Left ventricle myocardium superior (tissue), 1 donor: ENCODE measurements at places on chromosomes 5 and 9.

- DNase-seq: peak; percentile 57
Observed at GRCh38 chr5:43192558-43193180, 644 bp downstream of the NIM1K start.

DNA sequence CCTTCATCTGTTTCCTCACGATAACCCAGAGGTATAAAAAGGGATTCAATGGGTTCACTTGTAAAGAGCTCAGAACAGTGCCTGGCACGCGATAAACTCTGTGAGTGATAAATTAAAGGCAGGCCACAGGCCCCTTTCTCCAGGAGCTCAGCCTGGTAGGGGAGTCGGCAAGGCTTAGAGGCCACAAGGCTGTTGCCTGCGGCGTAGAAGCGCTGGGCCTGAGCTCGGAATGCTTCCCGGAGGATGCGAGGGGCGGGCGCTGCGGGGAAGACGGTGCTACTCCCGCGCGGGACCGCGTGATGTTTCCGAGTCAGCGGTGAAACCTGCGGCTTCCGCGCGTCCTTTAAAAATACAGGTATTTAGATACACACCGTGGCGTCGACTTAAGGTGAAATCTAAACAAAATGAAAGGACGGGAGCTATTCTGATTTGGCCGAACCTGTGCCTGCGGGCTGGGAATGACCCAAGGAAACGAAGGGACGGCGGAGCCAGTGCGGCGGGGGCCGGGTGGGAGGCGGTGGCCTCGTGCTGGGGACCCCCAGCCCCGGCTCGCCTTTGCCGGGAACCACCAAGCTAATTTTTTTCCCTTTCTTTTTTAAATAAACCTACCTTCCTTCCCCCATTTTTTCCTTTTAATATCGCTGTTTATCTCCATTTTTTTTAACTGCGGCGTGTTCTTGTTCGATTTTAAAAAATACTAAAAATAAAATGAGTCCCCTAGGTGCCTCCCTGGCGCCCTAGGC is 6.2 kb downstream of the NKX2-5 start:
- DNase-seq: peak; percentile 62

DNA sequence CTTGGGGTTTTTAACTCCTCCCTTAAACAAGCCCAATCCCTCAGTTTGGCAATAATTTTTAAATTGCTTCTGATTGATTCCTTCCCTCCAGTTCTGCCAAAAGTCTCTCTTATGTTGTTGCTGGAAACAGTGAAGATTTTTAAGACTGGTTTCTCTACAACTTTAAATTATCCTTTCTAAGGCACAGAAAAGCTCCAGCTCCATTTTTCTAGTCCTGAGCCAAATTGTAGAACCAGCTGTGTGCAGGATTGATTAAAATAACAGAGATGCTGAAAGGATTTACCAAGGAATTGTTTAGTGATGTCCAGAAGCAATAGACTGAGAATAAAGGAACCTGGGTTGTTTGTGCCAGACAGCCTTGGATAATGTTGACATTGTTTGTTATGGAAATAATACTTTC is 111.3 kb downstream of the NUDT12 start:
- no peak for DNase-seq

GRCh38 chr5:138438003-138438723 is 694 bp upstream of the REEP2 start:
- DNase-seq: no peak

- DNase-seq: no peak
Observed at GRCh38 chr5:97454015-97454414, 271.0 kb upstream of the RIOK2 start.

- no peak for DNase-seq
Observed at GRCh38 chr9:93066978-93067603, 8.6 kb downstream of the SUSD3 start.

- no peak for DNase-seq
Observed at GRCh38 chr5:1212881-1213280, 11.5 kb downstream of the SLC6A19 start.

- DNase-seq: no peak
Observed at GRCh38 chr5:78537821-78538220, 110.8 kb downstream of the LHFPL2 start.

DNA sequence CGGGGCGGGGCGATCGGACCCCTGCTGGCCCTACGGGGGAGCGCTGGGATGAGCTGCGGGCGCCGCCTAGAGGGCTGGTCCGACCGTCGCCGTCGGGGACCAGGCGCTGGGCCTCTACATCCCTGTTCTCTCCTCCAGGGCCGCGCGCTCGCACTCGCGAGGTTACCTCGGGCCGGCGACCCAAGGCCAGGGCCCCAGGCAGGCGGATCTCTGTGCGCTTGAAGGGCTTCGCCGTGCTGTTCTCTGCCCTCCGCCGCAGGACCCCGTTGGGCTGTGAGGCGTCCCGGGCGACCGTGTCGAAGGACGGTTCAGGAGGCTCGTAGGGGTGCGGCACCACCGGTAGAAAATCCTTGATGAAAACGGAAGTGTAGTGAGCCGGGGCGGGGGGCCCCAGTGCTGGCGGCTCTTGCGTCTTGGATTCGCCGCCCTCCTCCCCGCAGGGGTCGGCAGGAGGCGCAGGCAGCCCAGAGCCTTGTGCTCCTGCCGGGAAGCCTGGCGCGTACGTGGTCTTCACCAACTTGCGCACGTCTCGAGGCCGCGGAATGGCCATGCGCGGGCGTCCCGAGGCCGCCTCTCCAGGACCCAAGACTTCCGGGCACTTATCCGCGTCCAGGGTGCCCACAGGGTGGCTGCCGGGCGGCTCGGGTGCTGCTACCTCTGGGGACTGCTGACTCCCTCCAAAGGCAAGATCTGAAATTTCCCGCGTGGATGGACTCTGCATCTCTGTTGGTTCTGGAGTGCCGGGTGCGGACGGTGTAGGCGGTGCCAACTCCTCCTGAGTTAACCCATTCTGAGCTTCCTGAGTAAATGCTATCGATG is 2.0 kb downstream of the PROB1 start:
- DNase-seq: peak; percentile 76
